ENCODE measurements at places on chromosomes 3 and 15.
A peak's percentile ranks its signal among the peaks of the same experiment; 100 is the strongest.

DNA sequence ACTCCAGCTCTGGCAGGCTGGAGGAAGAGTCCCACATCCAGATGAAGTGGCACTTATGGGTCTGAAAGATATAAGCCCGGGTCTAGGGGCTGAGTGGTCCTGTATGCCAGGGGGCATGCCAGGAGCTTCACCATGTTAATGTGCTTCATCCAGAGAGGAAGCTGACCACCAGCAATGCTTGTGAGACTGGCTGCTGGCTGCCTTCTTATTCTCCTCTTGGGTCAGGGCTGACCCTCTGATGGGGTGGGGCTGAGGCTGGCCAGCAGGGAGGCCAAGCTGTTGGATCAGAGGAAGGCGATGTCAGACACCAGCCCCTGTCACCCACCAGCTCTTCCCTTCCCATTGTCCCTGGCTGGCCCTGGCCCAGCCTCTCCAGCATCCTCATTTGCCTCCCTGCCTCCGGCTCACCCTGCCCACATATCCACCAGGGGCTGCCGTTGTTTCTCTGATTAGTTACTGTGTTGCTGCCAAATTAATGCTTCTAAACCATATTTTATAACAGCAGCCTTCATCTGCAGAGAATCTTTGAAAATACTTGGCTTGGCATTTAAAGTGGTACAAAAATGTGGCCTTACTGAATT lies 20.4 kb upstream of the PSTPIP1 start:
- no peak for DNase-seq

- no peak for DNase-seq
Measured at GRCh38 chr3:150317469-150317868, 90.6 kb upstream of the TSC22D2 start.

GRCh38 chr3:168473334-168473890 lies 377.7 kb upstream of the GOLIM4 start:
- no peak for DNase-seq

DNA sequence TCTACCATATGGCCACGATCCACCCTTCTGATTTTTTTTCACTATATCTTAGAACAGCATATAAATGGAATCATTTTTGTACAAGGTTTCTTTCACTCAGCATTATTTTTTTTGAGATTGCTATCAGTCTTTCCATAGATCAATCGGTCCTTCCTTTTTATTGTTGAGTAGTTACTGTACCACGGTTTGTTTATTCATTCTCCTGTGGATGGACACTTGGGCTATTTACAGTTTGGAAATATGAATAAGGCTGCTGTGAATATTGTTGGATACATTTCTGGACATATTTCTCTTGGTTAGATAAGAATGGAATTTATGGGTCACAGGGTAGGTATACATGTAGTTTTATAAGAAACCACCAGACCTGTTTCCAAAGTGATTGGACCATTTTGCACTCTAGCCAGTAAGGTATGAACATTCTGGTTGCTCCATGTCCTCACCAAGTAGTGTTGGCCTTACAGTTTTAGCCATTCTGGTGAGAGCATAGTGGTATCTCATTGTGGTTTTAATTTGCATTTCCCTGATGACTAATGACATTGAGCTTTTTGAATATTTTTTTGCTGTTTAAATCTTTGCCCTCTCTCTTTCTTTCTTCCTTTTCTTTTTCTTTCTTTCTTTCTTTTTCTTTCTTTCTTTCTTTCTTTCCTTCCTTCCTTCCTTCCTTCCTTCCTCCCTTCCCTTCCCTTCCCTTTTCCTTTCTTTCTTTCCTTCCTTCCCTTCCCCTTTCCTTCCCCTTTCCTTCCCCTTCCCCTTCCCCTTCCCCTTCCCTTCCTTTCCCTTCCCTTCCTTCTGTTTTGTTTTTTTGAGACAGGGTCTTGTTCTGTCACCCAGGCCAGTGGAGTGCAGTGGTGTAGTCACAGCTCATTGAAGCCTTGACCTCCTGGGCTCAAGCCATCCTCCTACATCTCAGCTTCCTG lies 49.2 kb downstream of the LRRK1 start:
- DNase-seq = no peak

GRCh38 chr3:31890742-31891469 lies 90.2 kb downstream of the OSBPL10 start:
- DNase-seq = no peak

DNA sequence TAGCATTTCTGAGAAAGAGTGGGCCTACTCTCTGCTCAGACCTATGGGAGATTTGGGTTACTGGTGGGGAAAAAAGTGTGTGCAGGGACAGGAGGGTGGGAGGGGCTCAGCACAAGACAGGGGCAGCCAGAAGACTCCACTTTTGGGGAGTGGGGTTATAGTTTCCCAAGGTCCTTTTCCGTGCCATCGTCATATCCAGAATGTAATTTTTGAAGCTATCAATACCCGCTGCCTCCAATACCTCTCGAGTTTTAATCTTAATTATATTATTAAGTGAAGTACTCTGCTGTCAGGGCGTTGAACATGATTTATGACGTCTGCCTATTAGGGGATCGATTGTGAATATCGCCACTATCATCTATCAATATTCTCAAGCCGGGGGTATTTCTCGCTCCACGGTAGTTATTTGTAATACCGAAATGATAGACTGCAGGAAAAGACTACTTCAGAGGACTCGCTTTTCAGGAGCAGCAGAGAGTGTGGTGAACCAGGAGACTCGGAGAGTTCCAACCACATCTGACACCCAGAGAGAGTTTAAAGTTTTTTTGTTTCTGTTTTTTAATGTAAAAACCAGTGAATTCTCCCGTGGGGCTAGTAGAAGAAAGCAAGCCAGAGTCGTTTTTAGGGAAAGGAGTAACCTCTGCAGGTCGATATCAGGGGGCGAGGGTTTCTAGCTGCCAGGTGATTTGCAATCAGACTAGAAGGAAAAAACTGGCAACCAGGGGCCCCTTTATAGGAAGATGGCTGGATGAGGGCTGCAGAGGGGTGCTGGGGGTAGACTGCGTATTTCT lies 20.6 kb downstream of the NR2F2 start:
- no peak for DNase-seq

GRCh38 chr3:123283074-123283473 lies 81.3 kb downstream of the SEC22A start:
- DNase-seq = no peak

- no peak for DNase-seq
Measured at GRCh38 chr3:192422321-192422996, 304.9 kb downstream of the FGF12 start.

- DNase-seq = no peak
Measured at GRCh38 chr3:150495149-150495548, 51.1 kb downstream of the SERP1 start.

- DNase-seq = no peak
Measured at GRCh38 chr15:55954862-55955605, 38.4 kb downstream of the NEDD4 start.

DNA sequence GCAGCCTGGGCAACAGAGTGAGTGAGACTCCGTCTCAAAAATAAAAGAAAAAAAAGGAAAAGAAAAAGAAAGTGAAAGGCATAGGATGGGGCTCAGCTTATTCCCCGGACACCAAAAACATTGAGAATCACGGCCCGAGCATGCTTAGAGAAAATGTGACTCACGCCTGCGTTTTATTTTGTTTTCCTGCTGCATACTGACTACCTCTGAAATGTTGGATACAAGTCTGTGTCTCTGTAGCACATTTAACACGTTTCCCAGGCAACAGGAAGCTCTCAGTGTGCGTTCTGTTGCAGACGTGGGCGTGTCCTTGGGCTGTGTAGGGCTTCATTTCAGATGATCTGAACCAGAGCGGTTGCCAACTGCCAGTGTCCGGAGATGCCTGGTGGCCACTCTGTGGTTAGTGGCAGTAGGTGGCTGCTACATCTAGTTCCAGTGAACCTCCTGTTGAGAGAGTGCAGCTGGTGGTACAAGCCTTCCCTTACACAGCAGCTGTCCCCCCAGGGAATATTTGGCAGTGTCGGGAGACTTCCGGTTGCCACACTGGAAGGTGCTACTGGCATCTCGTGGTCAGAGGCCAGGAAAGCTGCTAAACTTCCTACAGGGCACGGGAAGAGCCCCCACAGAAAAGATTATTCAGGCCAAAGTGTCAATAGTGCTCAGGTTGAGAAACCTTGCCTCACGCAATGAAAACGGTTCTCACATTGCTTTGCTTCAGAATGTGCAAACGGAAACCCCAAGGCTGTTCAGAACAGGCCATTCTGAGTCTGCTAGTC lies 3.0 kb downstream of the SLC51A start:
- peak; percentile 48 for DNase-seq

DNA sequence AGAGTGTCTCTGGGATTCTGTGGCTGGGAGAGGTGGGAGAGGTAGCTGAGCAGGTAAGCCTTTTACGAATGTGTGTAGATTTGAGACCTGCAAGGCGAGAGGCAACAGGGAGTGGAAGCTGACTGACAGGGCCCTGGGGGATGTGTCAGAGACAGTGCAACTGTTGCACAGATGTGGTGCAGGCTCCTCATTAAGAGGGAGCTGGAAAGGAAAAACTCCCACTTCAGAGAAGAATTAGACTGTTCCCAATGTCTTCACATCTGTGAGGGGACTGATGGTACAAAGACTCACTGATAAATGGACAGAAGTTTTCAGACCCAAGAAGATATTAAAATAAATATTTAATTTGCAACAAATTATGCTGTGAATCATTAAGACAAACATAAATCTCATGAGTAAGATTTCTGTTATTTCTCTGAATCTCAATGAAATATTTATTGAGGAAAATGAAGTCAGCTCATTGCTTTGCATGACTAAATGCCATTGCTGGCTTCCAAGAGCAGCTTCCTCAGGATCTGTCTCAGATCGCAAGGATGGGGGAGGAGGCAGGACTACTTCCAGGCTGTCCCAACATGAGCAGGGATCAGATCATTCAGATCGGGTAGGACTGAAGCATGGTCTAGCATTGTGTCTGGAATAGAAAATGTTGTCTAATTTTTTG lies 127.3 kb upstream of the ROPN1 start:
- no peak for DNase-seq

DNA sequence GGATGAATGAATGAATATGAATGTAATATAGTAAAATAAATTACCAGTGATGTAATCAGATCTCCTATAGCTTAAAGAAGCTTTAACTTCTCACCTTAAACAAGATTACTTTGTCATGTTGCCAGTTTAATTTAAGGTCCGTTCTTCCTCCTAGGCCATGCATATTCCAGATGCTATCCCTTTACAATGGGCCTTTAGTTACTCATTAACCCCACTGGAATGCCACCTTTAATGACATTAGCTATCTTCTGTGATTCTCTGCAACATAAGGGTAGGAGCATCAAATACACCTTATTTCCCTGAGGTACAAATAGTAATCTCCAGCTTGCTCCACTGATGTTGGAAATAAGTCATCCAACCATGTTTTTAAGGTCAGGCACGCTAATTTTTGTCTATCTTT lies 63.0 kb upstream of the TIMP4 start:
- peak; percentile 2 for DNase-seq

GRCh38 chr15:84844964-84845363 lies 27.8 kb downstream of the ALPK3 start:
- no peak for DNase-seq

GRCh38 chr3:193660698-193661411 lies 67.8 kb downstream of the OPA1 start:
- no peak for DNase-seq
